ENCODE measurements at places on chromosomes 7 and 10.
A peak's percentile ranks its signal among the peaks of the same experiment; 100 is the strongest.

GRCh38 chr7:127782075-127782474, 130.1 kb downstream of the SND1 start:
- DNase-seq, result no peak

DNA sequence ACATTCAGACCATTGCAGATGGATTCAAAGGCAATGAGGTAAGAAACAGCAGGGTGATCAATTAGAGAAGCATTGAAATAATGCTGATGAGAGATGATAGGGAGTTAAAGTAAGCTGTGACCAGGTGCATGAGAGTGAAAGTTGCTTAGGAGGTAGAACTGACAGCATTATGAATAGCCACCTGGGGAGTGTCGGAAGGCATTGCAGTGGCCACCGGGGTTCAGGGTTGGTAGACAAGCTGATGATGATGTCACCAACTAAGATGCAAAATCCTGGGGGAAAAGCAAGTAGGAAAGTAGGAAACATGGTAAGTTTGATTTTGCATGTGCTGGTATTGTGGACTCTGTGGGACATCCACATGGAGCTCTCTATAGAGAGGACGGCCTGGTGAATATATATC, 211.9 kb upstream of the ETV1 start:
- no peak for DNase-seq

DNA sequence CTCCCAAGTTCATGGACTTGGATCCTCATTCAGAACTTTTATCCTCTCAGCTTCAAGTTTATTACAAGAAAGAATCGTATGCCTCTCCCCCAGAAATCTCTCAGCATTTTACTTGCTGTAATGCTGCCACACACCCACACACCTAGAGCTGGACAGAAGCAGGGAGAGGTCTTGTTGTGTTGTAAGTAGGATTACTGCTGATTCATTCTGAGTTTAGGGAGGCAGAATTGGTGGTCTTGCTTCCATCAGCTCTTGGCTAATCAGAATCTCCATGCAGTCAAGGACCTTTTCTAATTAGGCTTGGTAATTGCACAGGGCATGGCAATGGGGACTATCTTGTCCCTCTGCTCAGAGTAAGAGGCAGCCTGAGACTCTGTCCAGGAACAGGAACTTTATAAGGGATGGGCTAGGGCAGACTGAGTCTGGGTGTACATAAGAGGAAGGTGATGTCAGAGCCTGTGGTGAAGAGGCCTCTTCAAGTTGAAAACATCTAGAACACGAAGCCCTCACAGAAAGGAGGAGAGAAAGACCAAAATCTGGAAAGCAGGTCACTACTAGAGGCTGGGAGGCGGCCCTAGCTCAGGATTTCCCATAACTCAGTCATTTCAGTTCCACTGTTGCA, 7.0 kb upstream of the PTPRE start:
- DNase-seq, result no peak

DNA sequence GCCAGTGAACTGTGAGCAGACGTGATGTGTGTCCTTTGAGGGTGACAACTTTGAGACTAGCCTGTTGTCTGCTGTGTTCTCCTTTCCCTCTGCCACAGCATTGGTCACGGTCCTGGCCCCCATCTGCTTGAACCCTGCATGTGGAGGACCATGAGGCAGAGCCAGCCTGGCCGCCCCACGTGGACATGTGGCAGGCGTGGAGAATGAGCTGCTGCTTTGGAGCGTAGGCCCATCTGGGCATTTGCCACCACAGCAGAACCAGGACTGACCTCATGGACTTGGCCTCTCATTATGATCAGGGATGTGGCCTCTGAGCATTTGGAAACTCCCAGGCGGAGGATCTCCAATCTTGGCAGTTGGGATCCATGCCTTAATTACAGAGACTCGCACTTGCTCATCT, 448.5 kb downstream of the TCERG1L start:
- DNase-seq, result no peak

GRCh38 chr7:8121243-8121642, 140.7 kb downstream of the ICA1 start:
- peak; percentile 31 for DNase-seq

DNA sequence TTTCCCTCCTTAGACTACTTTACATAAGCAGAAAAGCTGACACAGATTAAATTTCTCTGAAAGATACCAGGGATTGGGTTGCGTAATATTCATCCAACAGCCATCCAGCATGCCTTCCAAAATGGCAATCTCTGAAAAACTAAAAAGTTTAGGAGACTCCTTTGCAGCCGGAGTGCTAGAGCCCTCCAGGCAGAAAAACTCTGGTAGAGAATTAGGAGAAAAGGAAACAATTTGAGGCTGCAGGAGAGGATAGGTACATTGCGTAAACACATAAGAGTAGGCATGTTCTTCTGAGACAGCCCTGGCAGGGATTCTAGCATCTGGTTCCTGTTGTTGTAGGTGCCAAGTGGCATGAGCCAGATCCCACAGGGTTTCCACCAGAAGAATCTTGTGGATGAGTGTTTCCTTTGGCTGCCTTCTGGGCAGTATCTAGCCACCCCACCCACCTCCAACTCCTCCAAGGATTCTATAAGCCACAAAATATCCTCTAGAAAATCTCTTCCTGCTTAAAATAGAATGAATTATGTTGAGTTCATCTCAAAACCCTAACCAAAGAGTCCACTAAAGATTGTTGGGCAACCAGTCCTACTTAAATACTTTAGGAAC, 402.4 kb downstream of the HGF start:
- DNase-seq, result no peak

GRCh38 chr7:17646253-17646956, 293.9 kb downstream of the SNX13 start:
- no peak for DNase-seq

DNA sequence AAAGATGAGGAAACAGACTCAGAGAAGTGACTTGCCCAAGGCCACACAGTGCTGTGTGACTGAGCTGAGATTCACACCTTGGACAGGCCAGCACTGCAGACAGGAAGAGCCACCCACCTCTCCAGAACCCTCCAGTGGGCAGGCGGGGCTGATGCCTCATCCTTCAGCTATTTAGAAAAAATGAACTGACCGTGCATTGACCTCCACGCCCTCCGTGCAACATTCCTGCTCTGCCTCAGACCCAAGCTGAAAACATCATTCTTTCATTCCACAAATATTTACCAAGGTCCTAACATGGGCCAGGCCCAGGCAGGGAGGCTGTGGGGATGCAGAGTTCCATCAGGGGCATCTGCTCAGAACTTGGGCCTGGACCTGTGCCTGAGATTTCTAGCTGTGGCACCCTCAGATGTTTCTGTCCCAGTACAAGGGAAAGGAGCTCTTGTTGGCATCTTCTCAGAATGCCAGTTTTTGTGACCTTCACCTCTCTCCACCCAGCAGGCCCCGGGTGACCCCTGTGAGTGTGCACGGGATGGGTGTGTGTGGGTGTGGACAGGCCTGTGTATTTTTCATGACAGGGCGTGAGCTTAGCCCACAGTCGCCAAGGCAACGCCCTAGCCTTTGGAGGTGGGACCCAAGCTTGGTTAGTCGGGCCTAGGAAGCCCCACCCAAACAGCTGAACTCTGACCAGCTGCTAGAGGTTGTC, 6.5 kb downstream of the VSIR start:
- DNase-seq, result no peak

- no peak for DNase-seq
Observed at GRCh38 chr7:45645141-45645969, 71.2 kb downstream of the ADCY1 start.

GRCh38 chr7:106365252-106366005, 80.6 kb upstream of the NAMPT start:
- no peak for DNase-seq

DNA sequence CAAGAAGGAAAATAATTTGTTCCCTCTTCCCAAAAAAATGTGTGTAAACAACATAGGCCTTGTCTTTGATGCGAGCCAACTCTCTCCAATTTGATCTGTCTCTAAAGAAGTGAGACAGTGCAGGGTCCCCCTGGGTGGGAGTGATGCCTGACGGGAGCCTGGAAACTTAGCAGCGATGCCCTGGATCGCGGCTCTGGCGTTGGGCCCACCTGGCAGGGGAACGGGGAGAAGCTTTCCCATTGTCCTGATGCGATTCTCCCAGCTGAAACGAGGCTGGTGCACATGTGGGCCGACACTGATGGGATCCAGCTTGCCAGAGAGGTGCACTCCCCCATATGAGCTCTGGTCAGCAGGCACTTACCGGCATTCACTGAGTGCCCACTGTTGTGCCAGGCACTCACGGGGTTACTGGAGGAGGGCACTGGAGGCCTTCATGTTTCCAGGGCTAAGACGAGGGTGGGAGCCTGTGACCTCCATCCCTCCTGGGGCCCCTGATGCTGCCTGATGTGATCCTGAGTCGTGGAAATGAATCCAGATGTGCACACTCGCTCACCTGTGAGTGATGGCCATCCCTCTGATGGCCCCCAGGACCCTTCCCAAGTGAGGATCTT, 132.8 kb downstream of the PTPN20 start:
- no peak for DNase-seq

DNA sequence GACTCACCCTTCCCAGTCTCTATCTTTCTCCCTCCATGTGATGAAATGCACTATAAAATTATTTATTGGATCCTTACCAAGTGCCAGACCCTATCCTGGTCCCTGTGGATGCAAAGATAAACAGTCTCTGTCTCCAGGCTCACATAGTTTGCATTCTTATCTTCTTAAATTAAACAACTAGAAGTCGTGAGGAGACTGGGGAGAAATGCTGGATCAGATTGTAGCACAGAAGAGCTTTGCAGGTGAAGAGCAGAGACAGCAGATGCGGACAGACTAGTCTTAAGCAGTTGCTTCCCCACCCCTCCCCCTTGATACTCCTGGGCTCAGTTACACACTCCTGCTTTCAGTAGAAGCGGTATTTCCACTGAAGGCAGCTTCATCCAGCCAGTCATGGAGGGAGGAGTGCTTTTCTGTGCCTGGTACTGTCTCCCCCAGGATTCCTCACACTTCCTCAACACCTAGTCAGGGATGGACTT, 20.8 kb upstream of the CDK1 start:
- DNase-seq, result no peak

DNA sequence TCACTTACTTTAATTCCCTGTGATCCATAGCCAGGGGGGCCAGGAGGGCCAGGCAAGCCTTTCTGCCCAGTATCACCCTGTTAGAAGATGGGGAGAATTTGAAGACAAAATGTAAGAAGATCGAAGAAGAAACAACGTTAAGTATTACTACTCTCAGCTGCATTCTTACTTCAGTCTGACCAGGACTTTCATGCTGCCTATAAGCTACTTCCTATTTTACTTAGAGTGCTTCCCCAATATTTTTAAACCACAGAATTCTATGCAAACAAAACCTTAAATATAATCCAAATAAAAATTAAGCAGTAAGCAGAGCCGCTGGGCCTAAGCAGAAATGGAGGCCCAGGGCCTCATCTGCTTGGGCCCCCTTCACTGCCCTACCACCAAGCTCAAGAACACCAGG, 117.8 kb downstream of the COL28A1 start:
- no peak for DNase-seq

Measured in head of caudate nucleus (tissue), 42 donors.